ENCODE measurements at places on chromosomes 13 and 19. TPM values are rescaled to one million over a fixed set of nuclear protein-coding genes. Genes with fewer than 3 reads are reported as not detected.

ZNF793 gene
- total RNA-seq = 0.58 TPM

NKPD1 gene
- not detected for total RNA-seq

CCDC169 gene
- 6.2 TPM for total RNA-seq

DAPK3 gene
- total RNA-seq = 108 TPM

CDX2 gene
- total RNA-seq = not detected

TMPRSS9 gene
- total RNA-seq = not detected

PPP1R15A gene
- total RNA-seq = 39.8 TPM

CBY2 gene
- total RNA-seq = not detected

KIR3DL1 gene
- total RNA-seq = not detected

TEX101 gene
- total RNA-seq = not detected

OR4F17 gene
- total RNA-seq = not detected

SYCN gene
- total RNA-seq = not detected

C2CD4C gene
- not detected for total RNA-seq

SRRM5 gene
- not detected for total RNA-seq

ZNF729 gene
- total RNA-seq = not detected

BEST2 gene
- total RNA-seq = not detected

MYH14 gene
- total RNA-seq = not detected

COPE gene
- 503 TPM for total RNA-seq
